Activated CD4-positive, alpha-beta memory T cell treated with anti-CD3 and anti-CD28 coated beads, Interleukin-2, amount 10 ng/mL, durations not matched to agents 7 days and 5 days (primary cell): ENCODE measurements at places on chromosomes 1 and 21.
A peak's percentile ranks its signal among the peaks of the same experiment; 100 is the strongest.

- H3K4me1 ChIP-seq: peaks cover 78% of the 10 kb centered on the region
- no peaks in the 10 kb centered on the region for H3K27me3 ChIP-seq
- peak overlapping the region; percentile 79 for H3K27ac ChIP-seq
- H3K36me3 ChIP-seq: peaks cover 12% of the 10 kb centered on the region
- H3K4me3 ChIP-seq: peak overlapping the region; percentile 50
These were observed 10.1 kb downstream of the NEK7 start for GRCh38 chr1:198166900-198167299.

GRCh38 chr1:31306278-31306677, 9.4 kb downstream of the ZCCHC17 start:
- H3K4me1 ChIP-seq: peaks cover 6% of the 10 kb centered on the region
- H3K27ac ChIP-seq: no peak overlapping the region
- DNase-seq: no peak
- peaks cover 10% of the 10 kb centered on the region for H3K36me3 ChIP-seq
- no peak overlapping the region for H3K4me3 ChIP-seq

- peaks cover 25% of the 10 kb centered on the region for H3K36me3 ChIP-seq
- no peak overlapping the region for H3K27ac ChIP-seq
- H3K27me3 ChIP-seq: peaks cover 68% of the 10 kb centered on the region
- peak; percentile 69 for DNase-seq
These were observed 5.2 kb upstream of the FOXD3 start for GRCh38 chr1:63316984-63317816.

DNA sequence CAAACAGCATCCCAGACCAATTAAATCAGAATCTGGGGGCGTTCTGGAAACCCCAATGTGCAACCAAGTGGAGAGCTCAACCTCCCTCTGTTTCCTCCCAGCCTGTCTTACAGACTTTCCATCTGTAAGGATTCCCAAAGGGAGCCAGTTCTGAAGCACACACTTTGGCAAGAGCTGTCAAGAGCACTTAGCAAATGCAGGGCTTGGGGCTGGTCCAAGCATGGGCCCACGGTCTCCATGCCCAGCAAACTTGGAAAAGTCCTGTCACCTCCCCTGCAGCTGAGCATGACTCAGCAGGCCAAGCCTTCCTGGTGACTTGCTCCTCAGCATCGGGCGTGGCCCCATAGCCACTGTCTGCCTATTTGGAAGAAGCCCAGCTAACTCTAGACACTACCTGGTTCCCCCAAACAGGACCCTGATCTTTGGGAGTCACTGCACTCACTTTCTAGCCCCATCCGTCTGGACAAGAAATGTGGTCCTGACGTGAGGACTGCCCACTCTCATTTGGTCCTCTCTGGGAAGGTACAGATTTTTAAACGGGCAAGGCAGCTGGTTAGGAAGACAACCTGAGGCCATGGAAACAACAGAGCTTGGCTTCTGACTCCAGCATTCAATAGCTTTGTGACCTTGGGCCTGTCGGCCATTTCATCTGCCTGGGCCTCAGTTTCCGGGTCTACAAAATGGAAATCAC, 16.9 kb downstream of the SLC2A1 start:
- H3K27ac ChIP-seq: peak overlapping the region; percentile 94
- H3K27me3 ChIP-seq: no peaks in the 10 kb centered on the region
- H3K36me3 ChIP-seq: peaks cover 89% of the 10 kb centered on the region

DNA sequence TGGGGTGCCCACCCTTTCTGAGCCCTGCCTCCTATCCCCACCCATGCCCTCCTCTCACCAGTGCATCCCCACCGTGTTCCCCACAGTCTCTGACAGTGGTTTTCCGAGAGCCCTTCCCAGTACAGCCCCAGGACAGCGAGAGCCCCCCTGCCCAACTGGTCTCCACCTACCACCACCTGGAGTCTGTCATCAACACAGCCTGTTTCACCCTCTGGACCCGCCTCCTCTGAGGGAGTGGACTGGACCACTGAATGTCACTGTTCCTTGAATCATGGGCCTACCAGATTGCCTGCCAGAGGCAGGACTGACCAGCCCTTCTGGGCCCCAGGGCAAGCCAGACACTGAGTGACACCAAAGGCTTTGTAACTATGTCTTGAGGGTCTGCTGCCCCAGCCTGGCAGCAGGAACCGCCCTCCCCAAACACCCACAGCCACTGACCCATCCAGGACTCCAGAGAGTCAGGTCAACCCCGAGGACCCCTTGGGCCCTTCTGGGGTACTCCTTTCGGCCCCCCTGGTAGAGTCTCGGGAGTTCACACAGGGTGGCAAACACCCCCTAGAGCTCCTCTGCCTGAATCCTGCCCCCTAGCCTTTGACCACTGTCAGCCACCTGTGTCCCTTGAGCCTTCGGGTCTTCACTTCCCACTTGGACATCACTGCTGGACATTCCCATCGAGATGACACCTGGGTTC, 3.3 kb downstream of the HYI start:
- H3K27ac ChIP-seq: peak overlapping the region; percentile 23
- no peak for DNase-seq
- H3K4me1 ChIP-seq: peaks cover 23% of the 10 kb centered on the region
- H3K27me3 ChIP-seq: peaks cover 5% of the 10 kb centered on the region
- H3K4me3 ChIP-seq: no peak overlapping the region

- H3K4me1 ChIP-seq: no peaks in the 10 kb centered on the region
- H3K36me3 ChIP-seq: no peaks in the 10 kb centered on the region
- no peak overlapping the region for H3K4me3 ChIP-seq
- H3K27me3 ChIP-seq: no peaks in the 10 kb centered on the region
- DNase-seq: no peak
These were observed 144.2 kb downstream of the KCNK2 start for GRCh38 chr1:215226757-215227156.

DNA sequence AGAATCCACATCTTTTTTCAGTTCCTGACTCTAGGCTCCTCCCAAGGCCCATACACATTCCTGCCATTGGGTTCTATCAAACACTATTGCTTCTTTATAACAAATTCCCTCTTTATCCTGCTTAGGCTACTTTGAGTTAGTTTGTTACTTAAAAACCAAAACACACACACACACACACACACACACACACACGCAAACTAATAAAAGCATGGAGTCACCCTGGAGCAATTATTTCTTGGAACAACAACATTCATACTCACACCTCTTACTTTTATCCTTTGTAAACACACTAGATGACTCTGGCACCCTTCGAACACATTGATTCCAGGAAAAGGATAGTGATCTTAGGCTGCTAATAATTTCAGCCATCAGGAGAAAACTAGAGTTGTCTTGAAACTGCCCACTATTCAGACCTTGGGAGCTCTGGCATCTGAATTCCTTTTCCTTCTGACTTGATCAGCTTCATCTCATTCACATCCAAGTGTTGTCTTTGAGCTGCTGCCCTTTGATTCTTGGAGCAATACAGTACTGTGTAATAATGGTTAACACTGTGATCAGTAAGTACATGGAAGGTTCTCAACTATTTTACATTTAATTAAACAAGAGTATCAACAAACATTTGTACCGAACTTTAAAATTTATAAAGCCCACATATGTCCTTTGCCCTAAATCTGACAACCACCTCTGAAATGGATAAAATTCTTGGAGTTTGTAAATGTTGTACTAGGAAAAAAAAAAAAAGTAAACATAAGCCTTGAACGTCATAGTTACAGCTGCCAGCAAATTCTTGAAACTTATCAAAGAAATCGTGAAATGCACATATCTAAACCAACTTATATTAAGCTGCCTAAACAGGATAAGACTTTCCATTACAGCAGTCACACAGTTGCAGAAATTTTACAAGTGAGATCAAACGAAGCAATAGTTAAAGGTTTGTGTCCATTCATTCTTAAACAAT, 2.8 kb upstream of the SEC22B start:
- H3K4me1 ChIP-seq: peaks cover 8% of the 10 kb centered on the region
- H3K27me3 ChIP-seq: no peaks in the 10 kb centered on the region
- no peak overlapping the region for H3K27ac ChIP-seq
- DNase-seq: no peak
- H3K4me3 ChIP-seq: no peak overlapping the region

DNA sequence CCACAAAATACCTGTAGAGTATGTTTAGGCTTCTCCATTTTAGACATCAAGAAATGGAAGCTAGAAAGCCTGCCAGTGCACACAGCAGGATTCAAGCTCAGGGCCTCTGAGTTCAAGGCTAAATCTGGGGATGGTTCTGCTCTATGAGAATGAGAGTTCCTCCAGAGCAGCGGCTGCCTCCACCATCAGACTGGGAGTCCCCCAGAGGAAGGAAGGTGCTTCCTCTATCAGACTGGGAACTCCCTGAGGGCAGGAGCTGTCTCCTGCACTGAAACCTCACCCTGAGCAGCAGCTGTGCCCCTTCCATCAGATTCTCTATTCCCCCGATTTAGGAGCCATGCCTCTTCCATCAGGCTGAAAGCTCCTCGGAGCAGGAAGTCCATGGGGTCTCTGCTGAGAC, 20.1 kb downstream of the PLA2G5 start:
- no peak overlapping the region for H3K27ac ChIP-seq
- H3K36me3 ChIP-seq: no peaks in the 10 kb centered on the region
- peaks cover 15% of the 10 kb centered on the region for H3K27me3 ChIP-seq
- H3K4me3 ChIP-seq: no peak overlapping the region
- H3K4me1 ChIP-seq: no peaks in the 10 kb centered on the region
- no peak for DNase-seq

GRCh38 chr1:160363010-160363409, 3.9 kb upstream of the NHLH1 start:
- no peak overlapping the region for H3K4me3 ChIP-seq
- no peaks in the 10 kb centered on the region for H3K27me3 ChIP-seq
- H3K27ac ChIP-seq: no peak overlapping the region

GRCh38 chr1:113281550-113281949, 108.8 kb upstream of the MAGI3 start:
- no peak for DNase-seq
- H3K36me3 ChIP-seq: no peaks in the 10 kb centered on the region
- no peak overlapping the region for H3K4me3 ChIP-seq

GRCh38 chr1:32361308-32361673, 994 bp downstream of the FAM229A start:
- DNase-seq: no peak
- no peak overlapping the region for H3K27ac ChIP-seq
- H3K4me3 ChIP-seq: no peak overlapping the region
- peaks cover 17% of the 10 kb centered on the region for H3K36me3 ChIP-seq
- H3K27me3 ChIP-seq: peaks cover 7% of the 10 kb centered on the region

DNA sequence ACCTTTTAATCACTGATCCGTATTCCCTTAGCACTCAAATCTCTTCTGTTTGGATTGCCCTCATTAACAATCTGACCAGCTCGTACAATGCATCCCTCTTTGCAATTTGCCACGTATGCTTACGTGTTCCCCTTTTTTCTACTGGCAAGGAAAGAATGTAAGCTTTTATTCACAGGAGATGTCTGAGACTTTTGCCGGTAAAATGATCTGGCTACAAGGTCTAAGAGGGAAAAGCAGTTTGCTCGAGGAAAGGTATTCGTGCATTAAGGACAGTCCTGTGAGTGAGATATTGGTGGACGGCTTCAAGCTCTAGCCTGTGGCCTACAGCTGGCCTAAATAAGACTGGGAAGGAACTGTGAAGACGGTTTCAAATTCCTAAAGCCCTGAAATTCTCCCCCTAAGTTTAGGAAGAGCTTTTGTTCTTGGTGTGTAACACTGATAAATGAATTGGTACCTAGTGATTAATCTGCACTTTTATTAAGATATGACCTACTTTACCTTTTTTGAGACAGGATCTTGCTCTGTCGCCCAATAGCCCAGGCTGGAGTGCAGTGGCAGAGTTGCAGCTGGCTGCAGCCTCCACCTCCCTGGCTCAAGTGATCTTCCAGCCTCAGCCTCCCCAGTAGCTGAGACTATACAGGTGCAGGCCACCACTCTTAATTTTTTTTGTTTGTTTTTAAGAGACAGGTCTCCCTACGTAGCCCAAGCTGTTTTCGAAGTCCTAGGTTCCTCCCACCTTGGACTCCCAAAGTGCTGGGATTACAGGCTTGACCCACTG, 895 bp upstream of the UBR4 start:
- no peak for DNase-seq
- H3K27me3 ChIP-seq: no peaks in the 10 kb centered on the region
- H3K4me3 ChIP-seq: peak overlapping the region; percentile 90
- peaks cover 73% of the 10 kb centered on the region for H3K4me1 ChIP-seq

GRCh38 chr1:245404527-245404926, 249.7 kb downstream of the KIF26B start:
- no peak overlapping the region for H3K27ac ChIP-seq
- peaks cover 2% of the 10 kb centered on the region for H3K27me3 ChIP-seq
- no peaks in the 10 kb centered on the region for H3K4me1 ChIP-seq
- H3K36me3 ChIP-seq: no peaks in the 10 kb centered on the region
- H3K4me3 ChIP-seq: no peak overlapping the region
